ENCODE measurements at places on chromosomes 13 and 19.

- DNase-seq, result no peak
These were observed 1.6 kb downstream of the CILP2 start for GRCh38 chr19:19539698-19540063.

DNA sequence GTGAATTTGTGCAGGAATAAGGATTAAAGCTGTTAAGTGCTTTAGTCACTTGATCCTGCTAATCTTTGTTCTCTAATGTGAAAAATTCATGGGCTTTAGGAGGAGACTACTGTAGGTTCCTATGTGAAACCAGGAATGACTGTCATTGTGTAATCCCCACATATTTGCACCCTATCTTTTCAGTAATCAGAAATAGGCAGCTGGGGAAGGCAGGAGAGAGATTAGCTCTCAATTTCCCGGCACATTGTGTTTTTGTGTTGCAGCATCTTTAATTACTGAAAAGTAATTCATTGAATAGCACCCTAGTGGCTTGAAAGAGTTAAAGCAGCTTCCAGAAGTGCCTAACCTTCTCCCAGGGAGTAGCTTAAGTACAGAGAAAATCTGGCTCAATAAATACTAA lies 282.9 kb downstream of the OLFM4 start:
- DNase-seq, result no peak

GRCh38 chr19:46241626-46242025 lies 12.1 kb downstream of the IGFL1 start:
- no peak for DNase-seq

DNA sequence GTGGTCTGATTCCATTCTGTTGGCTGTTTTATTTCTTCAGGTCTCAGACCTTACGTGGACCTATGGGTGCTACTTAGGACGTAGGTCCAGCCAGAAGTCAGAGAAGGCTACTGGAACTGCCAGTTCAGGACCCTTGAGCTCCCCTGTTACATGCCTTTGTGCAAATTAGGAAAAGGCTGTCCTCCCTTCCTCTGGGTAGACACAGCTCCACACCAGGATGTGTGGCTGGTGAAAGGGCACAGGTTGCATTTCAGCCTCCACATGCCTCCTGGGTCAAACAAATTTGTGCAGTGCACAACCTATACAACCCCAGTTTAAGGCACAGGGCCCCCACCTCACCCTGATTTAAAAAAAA lies 43.9 kb upstream of the MAP3K10 start:
- no peak for DNase-seq

- no peak for DNase-seq
These were observed 593.5 kb downstream of the DIAPH3 start for GRCh38 chr13:59570204-59570603.

DNA sequence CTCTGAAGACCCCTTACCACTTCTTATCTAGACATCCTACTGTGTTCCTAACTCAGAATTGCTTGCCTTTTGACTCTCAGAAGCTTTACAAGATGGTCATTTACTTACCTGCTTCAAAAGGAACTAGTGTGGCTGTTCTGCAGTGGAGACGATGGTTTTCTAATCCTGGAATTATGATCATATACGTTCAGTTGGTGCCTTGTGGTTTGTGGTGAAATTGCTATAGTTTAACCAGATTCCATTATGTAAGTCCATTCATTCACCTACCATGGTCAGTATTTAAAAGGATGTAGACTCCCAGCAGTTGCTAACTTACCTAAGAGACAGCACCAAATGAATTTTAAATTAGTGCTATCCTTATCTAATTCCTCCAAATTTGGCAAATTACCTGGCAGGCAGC lies 210.9 kb downstream of the SHISA2 start:
- DNase-seq, result no peak

DNA sequence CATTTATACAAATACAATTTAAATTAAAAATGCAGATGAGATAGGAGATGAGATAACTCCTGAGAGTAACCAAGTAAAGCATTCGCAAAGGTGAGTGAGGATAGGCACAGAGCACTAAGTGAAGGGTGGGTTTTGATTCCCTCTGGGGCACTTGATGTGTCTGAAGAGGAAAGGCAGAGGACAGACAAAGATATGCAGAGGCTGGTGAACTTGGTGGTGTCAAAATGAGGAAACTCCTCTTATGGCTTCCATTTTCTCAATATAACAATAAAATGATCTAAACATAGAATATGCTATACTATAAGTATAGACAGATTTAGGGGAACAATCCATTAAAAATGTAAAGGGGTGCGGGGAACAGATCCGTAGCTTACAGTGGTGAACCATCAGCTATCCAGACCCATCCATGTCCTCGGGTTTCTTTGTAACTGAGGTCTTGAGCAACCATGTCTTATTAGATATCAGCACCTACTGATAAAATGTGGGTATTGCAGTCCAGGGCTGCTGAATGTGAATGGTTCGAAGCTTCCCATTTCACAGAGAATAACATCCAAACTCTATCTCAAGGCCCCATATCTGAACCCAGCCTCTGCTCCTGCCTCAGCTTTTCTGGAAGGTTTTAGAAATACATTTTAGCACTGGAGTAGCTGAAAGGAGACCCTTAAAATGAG lies 73.9 kb upstream of the SLC10A2 start:
- DNase-seq, result no peak

DNA sequence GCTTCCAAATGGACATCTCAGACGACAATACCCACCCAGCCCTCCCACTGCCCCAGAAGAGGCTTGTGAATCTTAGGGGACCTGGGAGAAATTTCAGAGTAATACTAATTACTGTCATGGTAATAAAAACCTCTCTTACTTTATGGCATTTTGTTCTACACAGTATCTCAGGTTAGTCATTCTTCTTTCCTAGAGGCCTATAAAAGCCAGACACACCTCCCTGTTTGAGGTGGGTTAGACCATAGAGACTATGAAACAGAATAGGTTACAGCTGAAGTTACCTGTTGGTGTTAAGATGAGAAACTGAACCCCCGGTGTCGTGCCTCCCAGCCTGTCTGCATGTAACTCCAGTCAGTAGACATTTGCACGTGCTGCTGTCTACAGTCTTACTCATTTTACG lies 113.9 kb downstream of the SLC7A1 start:
- no peak for DNase-seq
